Right atrium auricular region (tissue), 2 donors: ENCODE measurements at places on chromosomes 2 and 18.

GRCh38 chr2:137992039-137992646 lies 27.9 kb downstream of the HNMT start:
- DNase-seq: no peak

DNA sequence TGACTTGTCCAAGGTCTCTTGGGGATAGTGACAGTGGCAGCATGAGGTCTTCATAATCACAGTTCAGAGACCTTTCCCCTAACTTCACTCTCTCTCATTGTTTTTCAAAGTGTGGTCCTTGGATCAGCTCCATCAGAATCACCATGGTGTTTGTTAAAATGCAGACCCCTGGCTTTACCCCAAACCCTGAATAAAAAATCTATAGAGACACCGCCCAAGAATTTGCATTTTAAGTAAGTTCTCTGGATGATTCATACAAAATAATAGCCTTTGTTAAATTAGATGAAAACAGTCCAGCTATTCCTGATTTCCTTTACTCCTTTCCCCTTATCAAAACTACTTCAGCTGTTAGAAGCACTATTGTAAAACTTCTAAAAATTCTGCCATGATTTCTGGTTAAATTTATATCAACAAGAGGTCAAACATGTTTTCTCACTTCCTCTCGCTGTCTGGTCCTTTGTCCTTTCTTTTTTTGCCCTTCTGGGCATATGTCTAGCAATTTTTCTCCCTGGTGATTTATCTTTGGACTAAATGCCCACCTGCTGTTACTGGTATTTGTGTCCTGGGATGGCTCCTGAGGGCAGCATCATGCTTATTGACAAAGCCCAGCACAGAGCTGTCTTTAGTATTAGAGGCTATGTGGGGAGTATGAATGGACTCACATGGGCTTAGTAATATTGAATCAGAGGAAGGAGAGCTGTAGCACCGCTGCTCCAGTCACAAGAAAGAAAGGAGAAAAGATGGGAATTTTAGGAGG lies 63.4 kb downstream of the LHCGR start:
- no peak for DNase-seq

GRCh38 chr2:36701391-36701795 lies 4.9 kb downstream of the VIT start:
- DNase-seq: no peak

DNA sequence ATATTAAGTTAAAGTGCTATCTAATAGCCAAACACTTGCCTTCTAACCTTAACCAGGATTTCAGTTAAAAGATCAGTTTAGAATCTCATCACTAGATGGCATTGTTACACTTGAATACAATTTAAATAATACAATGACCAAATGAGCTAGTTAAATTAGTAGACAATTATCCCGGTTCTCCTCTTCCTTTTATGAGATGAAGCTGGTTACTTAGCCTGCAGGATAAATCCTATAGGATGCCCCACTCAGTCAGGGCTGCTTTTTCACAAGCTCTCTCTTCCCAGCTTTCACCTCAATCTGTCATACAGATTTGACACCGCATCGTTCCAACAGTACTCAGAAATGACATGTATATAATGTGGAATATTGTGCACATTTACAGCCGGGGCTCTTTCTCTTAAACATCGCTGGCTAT lies 678.8 kb downstream of the KCNJ3 start:
- DNase-seq: no peak

DNA sequence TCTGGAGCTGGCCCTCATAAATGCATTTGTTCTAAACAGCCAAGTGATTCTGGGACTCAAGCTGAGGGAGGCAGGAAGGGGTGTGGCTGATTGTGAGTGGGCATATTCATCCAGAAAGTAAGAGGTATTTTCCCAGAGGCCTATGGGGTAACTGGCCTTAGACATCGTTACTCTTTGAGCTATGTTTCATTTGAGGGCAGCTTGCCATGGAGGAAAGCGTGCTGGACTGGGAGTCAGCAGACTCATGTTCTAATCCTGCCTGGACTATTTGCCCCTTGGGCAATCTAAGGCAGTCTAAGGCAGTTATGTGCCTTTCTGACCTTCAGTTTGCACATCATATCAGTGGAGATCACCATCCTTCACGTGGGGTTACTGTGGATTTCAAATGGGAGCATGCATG lies 93.5 kb upstream of the SLC14A2 start:
- peak; percentile 67 for DNase-seq

- DNase-seq: no peak
Observed at GRCh38 chr2:146251328-146251727, 1593.5 kb upstream of the ACVR2A start.

DNA sequence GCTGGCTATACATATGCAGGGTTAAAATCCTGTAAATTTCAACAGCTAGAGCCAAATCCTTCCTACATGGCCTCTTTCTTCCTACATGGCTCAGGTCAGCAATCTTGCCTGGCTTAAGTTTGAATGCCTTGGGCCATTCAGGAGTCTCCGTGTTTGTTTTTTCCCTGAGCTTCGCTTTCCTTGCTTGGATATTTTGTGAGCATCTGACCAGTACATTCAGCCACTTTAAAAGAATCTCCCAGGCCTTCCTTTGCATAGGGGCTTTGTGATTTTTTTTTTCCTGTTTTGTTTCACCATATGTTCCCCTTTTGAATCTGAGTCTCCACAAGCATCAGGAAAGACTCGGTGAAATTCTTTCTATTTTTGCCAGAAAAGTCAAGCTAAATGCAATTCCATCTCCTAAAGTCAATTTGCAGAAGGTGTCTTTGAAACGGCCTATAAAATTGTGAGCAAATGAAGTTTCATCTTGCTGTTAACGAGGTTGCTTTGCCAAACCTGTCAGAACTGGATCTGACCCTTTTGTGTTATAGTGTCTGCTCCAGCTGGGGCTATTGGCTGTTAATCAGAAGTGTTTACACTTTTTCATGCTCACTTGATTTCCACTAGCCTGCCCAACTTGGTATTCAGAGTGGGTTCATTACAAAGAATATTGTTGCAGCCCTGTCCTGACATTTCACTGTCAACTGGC lies 256.9 kb downstream of the DCC start:
- DNase-seq: no peak

DNA sequence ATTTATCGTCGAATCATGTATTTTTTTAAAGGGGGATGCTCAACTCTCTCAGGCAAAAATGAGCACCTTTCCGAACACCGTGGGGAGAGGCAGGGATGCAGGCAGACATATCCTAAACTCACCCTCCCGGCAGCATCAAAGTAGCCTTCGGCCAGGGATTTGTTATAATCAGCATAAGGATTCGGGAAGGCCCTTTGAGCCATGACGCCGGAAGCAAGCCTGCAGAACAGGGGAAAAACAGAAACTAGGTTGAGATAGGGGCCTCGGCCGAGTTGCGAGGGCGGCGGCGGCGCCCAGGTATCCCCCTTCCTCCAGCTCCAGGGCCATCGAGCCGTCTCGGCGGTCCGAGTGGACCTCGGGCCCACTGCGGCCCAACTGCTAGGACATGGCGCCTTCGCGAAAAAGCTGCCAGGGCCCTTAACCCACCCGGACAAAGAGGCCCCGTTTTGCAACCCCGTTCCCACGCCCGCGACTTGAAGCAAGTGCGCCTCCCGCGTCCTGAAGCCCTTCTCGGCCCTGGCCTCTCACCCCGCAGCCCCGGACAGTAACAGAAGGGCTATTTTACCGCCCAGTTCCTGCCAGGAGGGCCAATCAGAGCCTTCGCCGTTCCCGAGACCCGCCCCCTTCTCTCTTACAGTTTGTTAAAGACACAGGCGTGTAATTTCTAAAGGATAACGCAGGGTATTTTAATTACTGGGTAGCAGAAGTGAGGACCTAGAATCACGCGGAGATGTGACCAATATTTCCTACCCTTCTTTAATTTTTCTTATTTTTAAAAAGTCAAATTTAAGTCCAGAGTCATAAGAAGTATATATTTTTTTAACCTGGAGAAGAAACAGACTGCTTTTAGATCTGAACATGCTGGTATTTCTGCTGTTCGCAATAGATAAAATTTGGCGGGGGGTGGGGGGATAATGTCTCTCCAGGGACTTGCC lies at the start of gene LANCL1:
Gene LANCL1 (minus strand): TSS at position 566 of the 935 bp plus-strand sequence. CDS start 363 bp downstream, at position 203.
- DNase-seq: peak; percentile 95

DNA sequence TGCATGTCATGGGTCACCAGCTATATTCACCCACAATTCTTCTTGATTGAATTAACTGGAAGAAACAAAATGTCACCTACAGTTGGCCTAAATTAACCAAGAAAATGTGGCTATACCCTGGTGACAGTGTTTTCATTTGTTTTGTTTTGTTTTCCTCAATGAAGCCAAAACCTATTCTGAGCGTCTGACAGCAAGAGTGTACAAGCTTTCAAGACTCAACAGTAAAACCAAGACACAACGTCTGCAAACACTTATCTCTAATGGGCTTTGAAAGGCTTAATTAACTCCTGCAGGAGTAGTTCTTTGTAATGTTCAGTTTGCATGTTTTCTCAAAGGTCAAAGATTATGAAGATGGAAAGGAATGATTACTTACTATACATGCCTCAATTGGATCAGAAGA lies 827.6 kb upstream of the KLHL29 start:
- no peak for DNase-seq

DNA sequence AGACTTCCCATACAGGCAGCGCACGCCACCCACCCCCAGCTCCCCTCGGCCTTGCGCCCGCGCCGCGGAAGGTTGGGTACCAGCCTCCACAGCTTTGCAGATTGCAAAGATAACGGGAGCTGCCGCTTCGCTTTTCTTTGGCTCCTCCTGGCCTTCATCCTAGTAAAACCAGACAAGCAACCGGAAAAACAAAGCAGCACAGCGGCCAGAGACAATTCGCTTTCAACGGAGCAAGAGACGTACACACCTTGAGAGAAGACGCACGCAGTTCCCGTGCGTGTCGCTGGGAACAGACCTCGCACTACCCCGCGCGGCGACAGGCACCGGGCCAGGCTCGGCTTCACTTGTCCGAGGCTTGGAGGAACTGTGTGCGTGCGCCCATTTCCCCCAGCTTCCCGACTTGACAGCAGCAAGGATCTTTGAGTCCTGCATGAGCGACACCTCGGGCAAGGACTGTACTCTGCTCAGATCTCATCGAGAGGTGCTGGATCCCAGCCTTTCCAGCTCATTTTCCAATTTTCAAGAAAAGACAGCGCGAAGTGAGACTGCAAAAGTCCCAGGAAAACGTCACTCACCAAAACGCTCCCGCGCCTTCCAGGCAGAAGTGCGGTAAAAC lies 964 bp downstream of the ZBTB7C start:
- no peak for DNase-seq

GRCh38 chr2:43412114-43412753 lies 183.6 kb downstream of the THADA start:
- no peak for DNase-seq

GRCh38 chr2:198385856-198386255 lies 581.5 kb downstream of the PLCL1 start:
- DNase-seq: no peak

GRCh38 chr2:65974067-65974723 lies 460.7 kb upstream of the MEIS1 start:
- no peak for DNase-seq
